ENCODE measurements at places on chromosomes 12 and 14. TPM values are rescaled to one million over a fixed set of nuclear protein-coding genes. Genes with fewer than 3 reads are reported as not detected.
A peak's percentile ranks its signal among the peaks of the same experiment; 100 is the strongest.

DNA sequence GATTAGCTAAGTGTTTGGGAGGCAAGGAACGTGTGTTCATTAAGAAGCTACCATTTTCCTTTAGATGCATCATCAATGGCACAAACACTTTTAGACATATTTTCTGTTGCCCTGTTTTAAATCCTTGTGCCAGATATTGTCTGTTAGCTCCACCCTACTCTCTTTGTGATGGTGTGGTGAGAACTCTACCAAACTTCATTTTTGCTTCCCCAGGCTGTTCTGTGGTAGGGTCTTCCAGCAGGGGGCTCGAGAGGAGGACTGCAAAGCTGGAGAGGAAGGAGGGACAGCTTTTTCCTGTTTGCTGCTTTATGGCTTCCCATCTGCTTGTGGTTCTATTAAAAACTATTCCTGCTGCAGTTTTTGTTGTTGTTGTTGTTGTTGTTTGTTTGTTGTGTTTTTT, 23.8 kb upstream of the STRAP start:
- DNase-seq: no peak

Gene STYK1
- 5.9 TPM for total RNA-seq

DNA sequence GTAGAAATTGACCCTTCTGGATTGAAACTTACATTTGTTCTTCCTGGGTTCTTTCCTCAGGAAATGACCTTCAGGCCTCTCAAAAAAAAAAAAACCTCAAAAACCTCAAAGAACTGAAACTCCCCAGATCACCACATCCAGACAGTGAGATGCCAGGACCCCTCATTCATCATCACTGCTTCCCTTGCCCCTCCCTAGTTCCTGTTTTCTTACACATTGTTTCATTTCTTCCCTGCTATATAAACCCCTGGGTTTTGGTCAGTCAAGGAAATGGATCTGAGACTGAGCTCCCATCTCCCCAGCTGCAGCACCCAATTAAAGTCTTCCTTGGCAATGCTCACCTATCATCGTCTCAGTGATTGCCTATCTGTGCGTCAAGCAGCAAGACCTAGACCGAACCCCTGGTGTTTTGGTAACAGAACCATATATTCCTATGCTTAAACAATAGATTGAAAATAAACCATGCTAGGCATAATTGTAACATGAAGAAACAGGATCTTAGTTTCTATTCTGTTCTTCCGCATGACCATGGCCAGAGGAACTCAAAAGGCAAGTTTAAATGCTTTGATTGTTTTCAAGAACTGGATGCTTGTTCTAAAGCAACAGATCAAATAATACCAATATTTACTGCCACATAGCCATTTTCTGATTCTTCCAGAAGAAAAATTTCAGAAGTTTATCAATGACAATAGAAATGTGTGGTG, 108.0 kb upstream of the MAX start:
- DNase-seq: peak; percentile 56

GRCh38 chr12:89228491-89228890, 123.8 kb downstream of the DUSP6 start:
- DNase-seq: no peak

GRCh38 chr12:100799770-100800169, 5.2 kb downstream of the ANO4 start:
- no peak for DNase-seq

DNA sequence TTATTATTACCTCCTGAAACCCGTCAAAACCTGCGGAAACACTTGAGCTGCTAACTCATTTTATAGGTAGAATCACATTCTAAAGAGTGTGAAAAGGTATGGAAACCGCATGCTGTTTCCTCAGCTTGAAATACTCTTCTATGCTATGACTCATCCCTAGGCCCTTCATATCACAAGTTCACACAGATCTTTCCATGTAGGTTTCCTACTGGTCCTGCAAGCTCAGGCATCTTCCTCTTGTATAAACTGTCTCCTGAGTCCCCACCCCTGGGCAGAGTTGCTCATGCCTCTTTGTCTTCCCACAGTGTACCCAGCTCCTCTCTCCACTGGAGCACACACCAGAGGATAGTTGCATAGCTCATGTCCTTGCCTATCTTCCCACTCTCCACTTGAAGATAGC, 84.7 kb downstream of the CMAS start:
- no peak for DNase-seq

- no peak for DNase-seq
These were observed 6.7 kb upstream of the ETV6 start for GRCh38 chr12:11642785-11643184.

Gene B4GALNT3
- 11.1 TPM for total RNA-seq

- DNase-seq: no peak
These were observed 2.3 kb downstream of the NACA start for GRCh38 chr12:56722832-56723231.

Gene HOXC11
- not detected for total RNA-seq

DNA sequence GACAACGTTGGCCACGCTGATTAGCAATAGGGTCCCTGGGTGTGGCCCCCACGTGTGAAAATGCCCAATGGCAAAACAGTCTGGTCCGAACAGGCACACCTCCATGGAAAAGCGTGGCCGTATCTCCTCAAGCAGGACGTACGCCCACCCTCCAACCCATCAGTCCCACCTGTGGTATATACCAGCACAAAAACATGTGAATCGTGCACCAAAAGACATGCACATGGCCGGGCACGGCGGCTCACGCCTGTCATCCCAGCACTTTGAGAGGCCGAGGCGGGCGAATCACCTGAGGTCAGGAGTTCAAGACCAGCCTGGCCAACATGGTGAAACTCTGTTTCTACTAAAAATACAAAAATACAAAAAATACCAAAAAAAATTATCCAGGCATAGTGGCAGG, 14.9 kb upstream of the SFSWAP start:
- DNase-seq: no peak

- no peak for DNase-seq
These were observed 399.1 kb downstream of the PAWR start for GRCh38 chr12:79291711-79292110.

DNA sequence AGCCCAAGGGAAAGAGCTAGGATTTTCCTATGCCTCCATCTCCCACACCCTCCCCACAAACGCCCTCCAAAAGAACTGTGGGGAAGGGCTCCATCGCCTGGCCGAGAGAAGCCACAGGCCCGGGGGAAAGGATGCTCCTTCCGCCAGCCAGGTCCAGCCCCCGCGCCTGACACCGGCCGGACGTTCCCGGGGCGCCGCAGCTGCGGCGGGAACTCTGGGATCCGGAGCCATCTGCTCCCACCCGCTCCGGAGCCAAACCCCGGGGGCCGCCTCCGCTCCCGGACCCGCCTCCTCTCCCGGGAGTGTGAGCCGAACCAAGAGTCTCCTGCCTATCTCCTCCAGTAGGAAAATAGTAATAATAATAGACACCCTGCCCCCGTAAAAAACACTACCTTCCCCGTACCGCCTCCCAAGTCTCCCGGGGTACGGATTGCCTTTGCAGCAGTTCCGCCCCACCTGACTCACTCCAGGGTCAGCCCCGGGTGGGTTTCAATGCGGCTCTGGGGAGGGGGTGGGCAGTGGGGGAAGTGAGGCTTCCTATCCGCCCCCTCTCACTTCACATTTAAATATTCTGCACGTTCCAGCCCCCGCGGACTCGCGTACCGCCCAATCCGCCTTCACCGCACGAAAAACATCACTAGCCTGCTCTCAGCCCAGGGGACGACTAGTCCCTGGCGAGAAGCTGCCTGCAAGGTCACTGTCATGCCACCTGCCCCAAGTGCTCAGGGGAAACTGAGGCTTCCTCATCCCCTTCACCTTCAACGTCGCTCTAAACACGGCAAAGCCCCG, 2.4 kb downstream of the AGAP2 start:
- DNase-seq: no peak

Gene SLC25A47
- not detected for total RNA-seq

DNA sequence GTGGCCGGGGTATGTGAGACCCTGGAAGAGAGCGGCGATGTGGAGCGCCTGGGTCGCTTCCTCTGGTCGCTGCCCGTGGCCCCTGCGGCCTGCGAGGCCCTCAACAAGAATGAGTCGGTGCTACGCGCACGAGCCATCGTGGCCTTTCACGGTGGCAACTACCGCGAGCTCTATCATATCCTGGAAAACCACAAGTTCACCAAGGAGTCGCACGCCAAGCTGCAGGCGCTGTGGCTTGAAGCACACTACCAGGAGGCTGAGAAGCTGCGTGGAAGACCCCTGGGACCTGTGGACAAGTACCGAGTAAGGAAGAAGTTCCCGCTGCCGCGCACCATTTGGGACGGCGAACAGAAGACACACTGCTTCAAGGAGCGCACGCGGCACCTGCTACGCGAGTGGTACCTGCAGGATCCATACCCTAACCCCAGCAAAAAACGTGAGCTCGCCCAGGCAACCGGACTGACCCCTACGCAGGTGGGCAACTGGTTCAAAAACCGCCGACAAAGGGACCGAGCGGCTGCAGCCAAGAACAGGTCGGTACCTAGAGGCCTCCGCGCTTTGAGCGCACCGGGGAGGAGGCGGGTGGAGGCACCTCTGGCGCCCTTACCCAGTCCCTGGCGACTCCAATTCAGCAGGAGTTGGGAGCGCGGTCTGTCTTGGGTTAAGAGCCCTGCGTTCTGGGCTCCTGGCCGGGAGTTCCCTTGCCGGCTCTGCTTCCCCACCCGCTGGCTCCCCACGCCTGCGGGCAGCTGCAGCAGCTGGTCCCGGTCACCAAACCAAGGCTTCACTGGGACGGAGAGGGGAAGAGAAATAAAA, 700 bp downstream of the SIX6 start:
- peak; percentile 23 for DNase-seq
